NCI-H1694 (cell line): ENCODE measurements at places on chromosomes 2 and 18.

DNA sequence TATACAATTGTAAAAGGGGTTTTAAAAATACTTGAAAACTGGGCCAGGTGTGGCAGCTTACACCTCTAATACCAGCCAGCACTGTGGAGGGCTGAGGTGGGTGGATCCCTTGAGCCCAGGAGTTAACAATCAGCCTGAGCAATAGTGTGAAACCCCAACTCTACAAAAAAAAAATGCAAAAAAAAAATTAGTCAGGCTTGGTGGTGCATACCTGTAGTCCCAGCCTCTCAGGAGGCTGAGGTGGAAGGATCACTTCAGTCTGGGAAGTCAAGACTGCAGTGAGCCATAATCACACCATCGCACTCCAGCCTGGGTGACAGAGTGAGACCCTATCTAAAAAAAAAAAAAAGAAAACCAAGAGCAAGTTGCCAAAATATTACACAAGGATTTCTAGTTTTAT, 182.7 kb downstream of the UBE2E3 start:
- DNase-seq: no peak

- DNase-seq: no peak
These were observed 2.0 kb upstream of the ZC3H6 start for GRCh38 chr2:112273349-112273748.

- DNase-seq: no peak
These were observed 56.2 kb downstream of the ETAA1 start for GRCh38 chr2:67453310-67453709.

- DNase-seq: no peak
These were observed 153.4 kb downstream of the ERBB4 start for GRCh38 chr2:212385241-212385640.

DNA sequence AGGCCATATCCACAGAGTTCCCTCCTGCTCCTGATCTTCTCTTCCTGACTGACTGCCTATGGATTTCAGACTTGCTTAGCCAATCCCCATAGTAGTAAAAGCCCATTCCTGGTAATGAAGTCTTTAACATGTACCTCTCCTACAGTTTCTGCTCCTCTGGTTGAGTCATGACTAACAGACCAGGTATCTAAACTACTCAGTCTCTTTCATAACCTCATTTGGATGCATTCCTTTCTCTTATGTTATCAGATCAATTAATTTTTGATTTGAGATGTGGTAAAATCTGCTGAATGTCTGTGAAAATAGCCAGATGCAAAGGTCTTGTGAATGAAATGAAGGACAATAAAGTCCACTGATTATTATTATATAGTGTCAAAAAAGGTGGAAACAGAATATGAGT, 198.0 kb downstream of the NBAS start:
- no peak for DNase-seq

- no peak for DNase-seq
These were observed 479 bp downstream of the RNMT start for GRCh38 chr18:13726972-13727331.

- peak; percentile 7 for DNase-seq
These were observed 134.9 kb upstream of the CHAC2 start for GRCh38 chr2:53632714-53633113.

DNA sequence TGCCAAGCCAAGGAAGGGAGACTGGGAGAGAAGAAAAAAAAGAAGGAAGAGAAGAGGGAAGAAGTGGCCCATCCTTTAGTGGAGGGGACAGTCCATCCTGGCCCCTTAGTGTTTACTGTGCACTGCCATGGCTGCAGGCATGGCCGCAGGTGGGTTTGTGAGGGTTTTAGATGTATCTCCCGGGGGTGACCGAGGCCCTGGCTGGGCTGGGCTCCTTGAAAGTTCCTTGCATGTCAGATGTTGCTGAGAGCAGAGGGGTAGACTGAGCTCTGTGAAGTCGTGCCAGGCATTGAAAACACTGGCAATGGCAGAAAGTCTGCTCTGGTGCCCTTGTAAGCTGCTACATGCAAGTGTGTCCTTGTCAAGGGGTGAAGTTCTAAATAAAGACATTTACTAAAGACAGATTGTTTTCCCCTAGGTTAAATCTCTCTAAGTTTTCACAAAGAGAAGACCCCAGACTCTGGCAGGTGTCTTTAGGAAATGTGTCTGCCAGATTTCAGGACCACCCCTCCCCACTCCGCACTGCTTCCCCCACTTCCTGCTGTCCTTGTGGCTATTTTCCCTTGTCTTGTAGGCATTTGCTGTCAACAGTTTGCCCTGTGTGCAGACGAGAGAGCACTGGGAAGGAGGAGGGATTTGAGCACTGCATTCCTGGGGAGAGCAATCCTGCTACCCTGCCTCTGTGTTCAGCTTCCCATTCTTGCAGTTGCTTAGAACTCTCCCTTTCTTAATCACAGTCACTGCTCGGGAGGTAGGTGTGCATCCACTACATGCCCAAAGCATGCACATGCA, 68.4 kb downstream of the ACOXL start:
- no peak for DNase-seq

DNA sequence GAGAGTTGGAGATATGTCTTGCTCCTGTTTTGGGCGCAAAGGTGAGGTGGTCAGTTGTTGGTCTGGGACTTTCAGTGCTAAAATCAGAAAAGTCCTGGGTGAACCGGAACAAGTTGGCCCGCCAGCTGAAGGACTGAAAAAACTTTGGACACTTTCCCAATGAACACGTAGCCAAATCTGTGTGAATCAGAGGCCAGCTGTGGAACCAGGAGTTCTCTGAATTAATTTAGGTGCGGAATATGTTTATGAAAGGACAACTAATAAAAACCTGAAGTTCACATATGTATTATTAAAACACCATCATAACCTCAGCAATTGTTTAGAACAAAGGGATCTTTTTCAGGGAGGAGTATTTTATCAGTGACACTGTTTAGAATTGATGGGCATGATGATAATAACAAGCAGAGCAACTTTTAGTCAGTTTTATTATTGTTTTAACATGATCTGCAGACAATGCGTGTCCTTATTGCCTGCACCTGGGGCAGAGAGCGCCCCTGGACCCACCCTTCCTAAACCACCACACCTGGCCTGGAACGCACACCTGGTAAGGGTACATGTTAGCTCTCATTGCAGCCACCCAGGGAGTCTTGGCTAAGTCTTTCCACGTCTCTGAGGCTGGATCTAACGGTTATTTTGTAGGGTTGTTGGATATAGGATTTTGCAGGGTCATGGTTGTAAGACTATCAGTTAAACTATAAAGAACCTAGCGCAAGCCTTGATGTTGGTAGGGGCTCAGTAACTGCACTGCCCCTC, 9.9 kb upstream of the ODC1 start:
- peak; percentile 23 for DNase-seq

DNA sequence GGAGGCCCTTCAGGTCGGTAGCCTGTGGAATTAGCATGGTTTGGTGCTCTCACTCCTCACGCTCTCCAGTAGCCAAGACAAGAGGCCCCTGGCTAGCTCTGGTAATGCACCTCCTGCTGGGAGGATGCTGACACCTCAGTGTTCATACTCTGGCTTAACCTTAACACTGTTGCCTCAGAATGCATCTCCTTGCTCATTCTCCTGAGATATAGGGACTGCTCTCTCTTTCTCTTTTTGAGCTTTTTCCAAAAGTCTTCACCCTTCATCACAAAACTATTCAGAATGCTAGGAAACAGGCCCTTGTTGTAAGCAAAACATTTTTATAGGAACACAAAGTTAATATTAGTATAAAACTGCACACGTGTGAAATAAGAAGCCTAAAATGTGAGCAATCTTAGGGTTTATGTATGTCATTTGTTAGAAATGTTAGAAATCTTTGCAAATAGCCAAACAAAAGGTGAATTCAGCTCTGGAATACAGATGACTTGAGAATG, 17.3 kb upstream of the IMPA2 start:
- no peak for DNase-seq

DNA sequence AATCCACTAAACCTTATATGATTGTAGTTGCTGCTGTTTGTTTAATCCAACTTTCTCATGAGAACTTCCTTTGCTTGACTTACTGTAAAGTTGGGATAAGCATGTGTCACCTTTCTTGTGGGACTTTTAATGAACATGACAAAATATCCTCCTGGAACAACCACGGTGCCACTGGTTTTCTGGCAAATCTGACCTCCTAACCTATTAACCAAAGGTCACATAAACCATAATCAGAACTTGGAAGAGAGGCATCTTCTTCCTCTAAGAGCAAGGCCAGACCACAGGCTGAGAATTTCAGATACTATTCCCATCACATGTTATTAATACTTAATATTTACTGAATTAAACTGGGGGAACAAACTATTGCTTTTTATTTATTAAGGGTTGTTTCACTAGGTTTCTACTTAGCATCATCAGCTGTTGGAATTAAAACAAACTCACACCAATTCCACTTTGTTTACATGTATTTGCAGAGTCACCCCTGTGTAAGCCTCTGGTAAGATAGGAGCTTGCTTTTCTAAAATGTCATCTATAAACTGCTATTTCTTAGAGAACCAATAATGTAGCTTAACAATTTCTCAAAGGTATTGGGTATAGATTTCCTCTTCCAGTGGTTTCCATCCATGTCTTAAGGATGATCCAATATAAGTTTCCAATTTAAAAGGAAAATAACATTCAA, 2.2 kb downstream of the SLC40A1 start:
- DNase-seq: no peak

DNA sequence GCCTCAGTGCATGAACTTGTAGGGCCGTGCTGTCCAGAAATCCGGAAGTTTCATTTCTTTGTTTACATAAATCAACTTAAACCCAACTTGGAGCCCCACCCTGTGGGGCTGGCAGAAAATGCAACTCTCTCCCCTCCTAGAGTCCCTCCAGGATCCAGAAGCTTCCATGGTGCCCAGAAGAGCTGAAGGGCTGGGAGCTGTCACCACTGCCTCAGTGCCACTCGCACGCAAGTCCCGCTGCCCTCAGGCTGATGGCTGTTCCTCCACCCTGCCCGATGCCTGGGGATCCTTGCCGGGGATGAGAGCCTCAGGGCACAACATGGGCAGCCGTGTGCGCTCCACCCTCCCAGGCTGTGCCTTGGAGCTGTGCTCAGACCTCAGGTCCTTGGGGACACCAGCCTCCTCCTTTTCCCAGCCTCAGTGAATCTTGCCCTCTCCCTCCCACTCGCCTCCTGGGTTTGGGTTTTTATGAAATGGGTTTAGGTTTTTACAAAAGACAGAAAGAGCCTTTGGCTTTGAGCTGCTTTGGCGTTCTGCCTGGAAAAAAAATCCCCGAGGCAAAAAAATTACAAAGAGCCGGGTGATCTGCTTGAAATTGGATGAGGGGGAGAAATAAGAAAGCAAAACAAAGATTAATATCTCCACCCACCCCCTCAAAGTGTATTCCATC, 155.2 kb downstream of the TWIST2 start:
- no peak for DNase-seq

GRCh38 chr18:39318462-39318861, 1752.9 kb upstream of the CELF4 start:
- no peak for DNase-seq

- DNase-seq: no peak
These were observed 34.3 kb downstream of the CRACDL start for GRCh38 chr2:98901702-98902101.

DNA sequence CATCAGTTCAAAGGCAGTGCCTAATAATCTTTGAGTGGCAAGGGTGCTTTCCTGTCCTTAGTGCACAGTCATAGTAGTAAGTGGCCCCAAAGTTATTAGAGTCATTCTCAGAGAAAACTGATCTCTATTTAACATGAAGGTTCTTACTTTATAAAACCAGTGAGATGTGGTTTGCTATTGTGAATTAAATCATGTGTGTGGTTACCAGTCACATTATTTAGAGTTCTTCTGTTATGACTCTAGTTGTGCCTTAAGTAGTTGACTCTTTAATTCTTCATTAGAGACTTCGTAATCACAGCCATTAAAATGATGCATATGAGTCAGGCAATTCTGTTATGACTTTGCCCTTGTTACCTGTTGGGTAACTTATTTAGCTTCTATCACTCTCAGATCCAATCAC, 1392.9 kb upstream of the ACVR2A start:
- no peak for DNase-seq

DNA sequence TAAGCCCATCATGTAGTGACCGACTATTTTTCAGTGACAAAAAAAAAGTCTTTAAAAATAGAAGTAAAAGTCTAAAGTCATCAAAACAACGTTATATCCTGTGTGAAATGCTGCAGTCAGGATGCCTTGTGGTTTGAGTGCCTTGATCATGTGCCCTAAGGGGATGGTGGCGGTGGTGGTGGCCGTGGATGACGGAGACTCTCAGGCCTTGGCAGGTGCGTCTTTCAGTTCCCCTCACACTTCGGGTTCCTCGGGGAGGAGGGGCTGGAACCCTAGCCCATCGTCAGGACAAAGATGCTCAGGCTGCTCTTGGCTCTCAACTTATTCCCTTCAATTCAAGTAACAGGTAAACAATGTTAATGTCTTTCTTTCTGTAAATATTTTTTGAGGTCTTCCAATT, at the start of gene CD28:
TSS of gene CD28 (plus strand) at position 237 of the 400 bp plus-strand sequence. CDS start at position 295, 58 bp downstream.
- DNase-seq: no peak

- no peak for DNase-seq
These were observed 171.2 kb downstream of the SPAG16 start for GRCh38 chr2:213455316-213456008.
